NCI-H1105 treated with DMSO at 0.1 percent for 48 hours (cell line): ENCODE measurements at places on chromosomes 5 and 9.

DNA sequence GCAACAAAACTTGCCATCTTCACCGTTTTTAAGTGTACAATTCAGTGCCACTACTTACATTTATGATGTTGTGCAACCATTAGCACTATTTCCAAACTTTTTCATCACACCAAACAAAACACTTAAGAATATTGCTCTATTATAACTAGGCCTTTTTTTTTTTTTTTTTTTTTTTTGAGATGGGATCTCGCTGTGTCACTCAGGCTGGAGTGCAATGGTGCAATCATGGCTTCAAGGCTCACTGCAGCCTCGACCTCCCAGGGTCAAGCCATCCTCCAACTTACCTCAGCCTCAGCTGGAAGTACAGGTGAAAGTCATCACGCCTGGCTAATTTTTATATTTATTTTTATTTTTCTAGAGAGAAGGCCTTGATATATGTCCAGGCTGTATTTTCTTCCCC, 22.3 kb upstream of the LMNB1 start:
- no peak for DNase-seq

DNA sequence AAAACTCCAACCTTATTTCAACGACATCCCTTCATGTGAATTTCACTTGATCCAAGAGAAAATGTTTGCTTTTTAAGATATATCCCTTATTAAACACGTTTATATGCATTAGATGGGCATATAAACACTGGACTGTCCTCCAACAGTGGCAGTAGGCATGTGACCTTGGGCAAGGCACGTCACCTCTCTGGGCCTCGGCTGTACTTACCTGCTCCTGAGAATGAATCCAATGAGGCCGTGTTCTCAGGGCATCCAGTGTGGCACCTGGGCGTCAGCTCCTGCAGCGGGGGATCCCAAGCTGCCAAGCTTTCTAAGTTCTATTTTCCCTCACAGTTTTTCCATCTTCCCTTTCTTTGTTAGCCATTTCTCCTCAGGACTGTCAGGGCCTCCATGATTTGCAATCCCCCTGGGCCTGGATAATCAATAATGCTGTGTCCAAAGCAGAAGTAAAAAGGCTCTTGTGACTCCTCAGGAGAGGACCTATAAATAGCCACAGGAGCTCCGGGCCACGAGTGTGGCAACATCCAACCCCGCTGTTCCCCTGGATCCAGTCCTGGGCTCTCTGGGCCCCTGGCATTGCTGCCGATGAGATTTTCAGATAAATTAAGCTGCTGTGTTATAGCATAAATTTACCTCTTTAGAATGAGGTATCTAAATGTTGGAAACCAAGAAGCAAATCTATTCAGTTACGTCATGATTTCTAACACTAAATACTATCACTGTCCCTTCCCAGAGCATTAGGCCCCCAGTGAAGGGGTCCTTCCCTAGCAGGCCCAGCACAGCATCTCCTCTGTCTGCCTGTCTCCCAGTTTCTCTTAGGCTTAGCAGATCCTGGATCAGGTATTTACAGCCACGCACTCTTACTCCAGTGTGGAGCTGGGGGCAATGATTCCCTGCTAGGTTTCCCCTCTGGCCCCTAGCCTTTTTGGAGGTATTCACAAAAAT, 76.8 kb downstream of the PTPN3 start:
- DNase-seq, result no peak

DNA sequence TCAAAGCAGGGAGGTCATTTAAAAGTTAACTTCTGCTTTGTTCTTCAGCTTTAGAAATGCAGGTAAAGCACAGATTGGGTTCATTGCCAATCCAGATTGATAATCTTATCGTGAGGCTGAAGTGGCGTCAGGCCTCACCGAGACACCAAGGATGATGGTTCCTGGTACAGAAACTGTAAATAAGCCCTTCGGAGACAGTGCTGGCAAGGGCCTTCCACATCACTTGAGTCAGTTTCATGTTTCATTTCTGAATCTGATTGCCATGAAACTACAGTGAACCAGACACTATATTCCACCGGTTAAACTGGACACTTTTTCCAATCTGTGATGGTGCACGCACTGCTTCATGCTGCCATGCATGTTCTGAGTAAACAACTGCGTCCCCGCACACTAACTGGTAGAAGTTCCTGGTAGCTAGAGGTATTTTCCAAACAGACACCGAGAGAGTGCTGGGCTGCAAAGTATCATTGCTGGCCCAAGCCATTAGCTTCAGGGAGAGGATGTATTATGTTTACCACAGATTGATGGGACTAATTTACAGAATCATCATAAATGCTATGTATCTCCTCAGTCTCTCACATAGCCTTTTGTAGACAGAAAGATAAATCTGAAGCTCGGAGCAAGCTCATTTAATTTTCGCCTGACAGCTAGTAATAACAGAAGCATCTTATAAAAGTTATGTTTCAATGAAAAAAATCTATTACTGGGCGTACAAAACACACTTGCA, 336.1 kb downstream of the GLIS3 start:
- DNase-seq, result no peak

DNA sequence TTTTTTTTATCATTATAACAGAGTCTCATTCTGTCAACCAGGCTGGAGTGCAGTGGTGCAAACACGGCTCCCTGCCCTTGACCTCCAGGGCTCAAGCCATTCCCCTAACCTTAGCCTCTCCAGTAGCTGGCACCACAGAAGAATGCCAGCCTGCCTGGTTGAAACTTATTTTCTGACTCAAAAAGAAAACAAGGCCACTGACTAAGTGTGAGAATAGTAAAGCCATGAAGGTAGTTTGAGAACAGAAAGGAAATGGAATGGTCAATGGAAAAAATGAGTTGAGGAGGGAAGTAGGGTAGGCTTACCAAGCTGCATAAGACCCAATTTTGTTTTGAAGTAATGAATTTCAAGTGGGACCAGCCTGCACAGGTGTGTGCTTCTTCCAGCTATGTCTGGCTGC, 82.8 kb upstream of the RORB start:
- no peak for DNase-seq

DNA sequence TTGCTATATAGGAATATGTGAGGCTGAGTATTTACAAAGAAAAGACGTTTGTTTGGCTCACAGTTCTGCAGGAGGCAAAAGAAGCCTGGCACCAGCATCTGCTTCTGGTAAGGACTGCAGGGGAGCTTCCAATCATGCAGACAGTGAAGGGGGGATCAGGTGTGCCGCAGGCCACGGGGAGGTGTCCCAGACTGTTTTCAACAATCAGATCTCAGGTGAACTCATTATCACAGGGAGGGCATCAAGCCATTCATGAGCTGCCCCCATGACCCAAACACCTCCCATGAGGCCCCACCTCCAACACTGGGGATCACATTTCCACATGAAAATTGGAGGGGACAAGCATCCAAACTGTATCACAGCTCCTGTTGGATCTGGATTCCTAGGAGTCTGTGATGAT, 30.4 kb upstream of the TRIM14 start:
- no peak for DNase-seq

- DNase-seq, result no peak
Measured at GRCh38 chr5:10478436-10478835, 36.8 kb downstream of the ROPN1L start.

DNA sequence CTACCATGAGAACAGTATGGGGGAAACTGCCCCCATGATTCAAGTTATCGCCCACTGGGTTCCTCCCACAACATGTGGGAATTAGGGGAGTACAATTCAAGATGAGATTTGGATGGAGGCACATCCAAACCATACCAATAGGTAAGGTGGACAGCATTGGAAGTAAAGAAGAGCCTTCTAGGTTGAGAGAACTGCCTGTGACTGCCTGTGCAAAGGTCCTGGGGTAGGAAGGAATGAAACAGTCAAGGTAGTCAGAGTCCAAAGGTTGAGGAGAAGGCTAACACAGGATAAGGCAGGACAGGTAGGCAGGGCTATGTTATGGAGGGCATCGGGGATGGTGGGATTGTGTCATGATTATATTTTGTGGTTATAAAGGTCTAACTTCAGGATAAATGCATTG, 6.1 kb downstream of the GDA start:
- DNase-seq, result no peak

GRCh38 chr9:86454701-86455615, 100.7 kb upstream of the TUT7 start:
- no peak for DNase-seq

GRCh38 chr9:81832571-81833285, 95.5 kb upstream of the SPATA31D4 start:
- no peak for DNase-seq

GRCh38 chr5:180441564-180442051, 52.6 kb upstream of the CNOT6 start:
- no peak for DNase-seq

GRCh38 chr9:132054024-132054423, 25.6 kb downstream of the MED27 start:
- DNase-seq, result no peak

GRCh38 chr9:27977931-27978330, 404.6 kb upstream of the C9orf72 start:
- no peak for DNase-seq

DNA sequence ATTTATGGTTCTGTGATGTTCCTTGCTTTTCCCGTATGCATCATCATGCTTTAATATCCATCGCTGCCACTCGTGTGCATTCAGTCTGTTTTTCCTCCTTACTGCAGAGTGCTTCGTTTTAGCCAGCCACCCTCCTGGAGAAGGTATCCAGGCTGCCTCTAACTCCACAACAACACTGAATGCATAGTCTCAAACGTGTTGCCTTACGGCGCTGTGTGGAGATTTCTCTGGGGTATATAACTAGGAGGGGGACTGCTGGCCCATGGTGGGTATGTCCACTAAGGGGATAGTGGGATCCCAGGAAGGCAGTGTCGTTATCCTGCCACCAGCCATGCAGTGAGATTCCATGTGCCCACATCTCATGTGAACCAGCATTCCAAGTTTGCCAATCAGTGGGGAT, 16.4 kb downstream of the BTNL9 start:
- no peak for DNase-seq

DNA sequence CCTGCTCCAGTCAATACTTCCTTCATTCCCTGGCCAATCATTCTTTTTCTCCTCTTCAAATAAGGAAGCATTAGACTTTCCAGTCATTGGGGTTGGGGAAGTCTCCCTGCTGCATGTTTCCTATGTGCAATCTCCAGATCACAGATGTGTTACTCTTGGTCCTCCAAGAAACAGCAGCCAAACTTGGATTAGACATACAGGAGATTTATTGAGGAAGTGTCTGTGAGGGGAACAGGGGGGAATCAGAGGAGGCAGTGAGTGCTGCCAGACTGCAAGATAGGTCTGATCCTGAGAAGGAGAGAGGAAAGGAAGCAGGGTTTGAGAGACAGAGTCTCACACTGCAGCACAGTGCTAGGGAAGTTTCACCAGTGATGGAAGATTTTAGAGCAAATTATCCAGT, 40.6 kb upstream of the SLIT3 start:
- no peak for DNase-seq

GRCh38 chr9:76586390-76587314, 127.7 kb downstream of the GCNT1 start:
- no peak for DNase-seq

DNA sequence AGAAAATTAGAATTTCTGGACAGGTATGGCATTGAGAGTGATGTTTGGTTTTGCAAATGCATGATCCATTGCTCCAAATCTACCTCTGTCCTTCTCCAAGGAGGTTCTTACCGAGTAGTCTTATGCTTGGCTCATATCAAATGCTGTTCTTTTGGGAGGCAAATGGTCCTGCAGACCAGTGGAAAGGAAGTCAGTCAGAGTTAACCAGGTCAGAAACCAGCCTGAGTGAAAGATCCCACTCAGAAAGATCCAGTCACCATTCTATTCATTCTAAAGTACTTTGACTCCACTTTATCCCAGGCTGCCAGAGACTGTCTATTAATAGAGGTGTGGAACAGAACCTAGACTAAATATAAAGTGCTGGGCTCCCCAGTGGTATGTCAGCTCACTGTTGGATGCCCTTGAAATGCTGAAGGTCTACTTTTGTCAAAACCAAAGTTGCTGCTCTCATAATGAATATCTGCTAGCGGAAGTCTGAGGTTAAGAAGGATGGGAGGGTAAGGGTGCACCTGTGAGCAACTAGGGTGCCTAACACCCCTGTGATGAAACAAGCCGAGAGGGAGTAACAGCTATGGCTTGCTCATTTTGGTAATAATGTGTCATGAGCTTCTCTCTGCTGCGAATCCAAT, 302.2 kb downstream of the ZNF608 start:
- no peak for DNase-seq

- DNase-seq, result no peak
Measured at GRCh38 chr9:36268007-36268427, 9.8 kb upstream of the GNE start.

DNA sequence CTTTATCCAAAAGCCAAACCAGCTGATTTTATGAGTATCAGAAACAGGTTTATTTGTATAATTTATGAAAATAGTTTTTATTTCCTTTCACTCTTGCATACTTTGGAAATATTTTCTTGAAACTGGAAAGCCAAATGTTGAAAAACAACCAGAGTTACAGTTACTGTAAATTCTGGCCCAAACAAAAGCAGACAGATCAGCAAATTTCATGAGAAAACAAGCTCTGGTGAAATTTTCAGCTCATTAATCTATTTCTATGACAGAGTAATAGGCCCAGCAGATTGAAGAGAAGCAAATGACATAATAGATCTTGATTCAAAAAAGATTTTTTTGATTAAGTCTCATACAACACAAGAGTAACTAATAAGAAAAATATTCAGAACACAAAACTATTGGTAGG, 182.7 kb downstream of the ENC1 start:
- no peak for DNase-seq

- no peak for DNase-seq
Measured at GRCh38 chr9:110900456-110900855, 137.8 kb downstream of the LPAR1 start.

DNA sequence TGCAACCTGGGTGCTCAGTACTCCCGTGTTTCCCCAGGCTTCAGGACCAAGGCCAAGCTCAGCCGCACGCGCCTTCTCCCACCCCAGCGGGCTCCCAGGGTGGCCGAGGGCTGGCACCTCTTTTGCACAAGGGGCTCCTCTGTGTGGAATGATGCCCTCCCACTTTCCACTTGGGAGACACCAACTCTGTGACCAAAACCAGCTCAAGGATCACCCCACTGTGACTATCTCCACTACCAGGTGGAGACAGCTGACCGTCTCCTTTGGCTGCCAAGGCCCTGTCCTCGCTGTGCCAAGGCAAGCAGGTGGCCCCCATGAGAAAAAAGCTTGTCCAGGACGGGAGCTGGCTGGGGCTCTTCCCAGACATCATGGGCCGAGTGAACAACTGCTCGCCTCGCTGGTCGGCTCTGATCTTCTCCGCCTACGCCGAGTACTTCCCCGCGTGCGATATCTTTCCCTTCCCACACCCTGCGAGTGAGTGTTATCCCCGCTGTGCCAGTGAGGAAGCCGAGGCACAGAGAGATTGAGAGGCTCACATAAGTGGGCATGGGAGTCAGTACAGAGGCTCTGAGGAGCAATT, 132.8 kb downstream of the ZNF354C start:
- DNase-seq, result no peak

- DNase-seq, result no peak
Measured at GRCh38 chr5:2492476-2492875, 259.0 kb downstream of the IRX2 start.
